ENCODE measurements at places on chromosomes 7 and 10.

DNA sequence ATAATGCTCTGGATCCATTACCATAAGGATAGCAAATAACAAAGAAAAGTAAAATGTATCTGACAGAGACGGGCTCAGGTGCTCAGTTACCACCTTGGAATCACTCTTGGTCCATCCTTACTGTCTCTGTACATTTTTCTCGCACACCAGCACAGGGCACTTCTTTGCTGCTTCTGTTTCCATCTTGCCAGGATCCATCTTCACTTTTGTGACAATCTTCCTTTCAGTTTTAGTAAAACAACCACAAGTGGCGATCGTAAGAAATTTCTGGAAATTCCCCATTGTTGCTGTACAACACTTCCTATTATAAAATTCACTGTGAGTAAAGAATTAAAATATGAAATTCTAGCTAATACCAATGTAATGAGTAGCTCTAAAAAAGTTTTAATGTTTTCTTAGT lies 695.5 kb downstream of the GRM8 start:
- no peak for DNase-seq

DNA sequence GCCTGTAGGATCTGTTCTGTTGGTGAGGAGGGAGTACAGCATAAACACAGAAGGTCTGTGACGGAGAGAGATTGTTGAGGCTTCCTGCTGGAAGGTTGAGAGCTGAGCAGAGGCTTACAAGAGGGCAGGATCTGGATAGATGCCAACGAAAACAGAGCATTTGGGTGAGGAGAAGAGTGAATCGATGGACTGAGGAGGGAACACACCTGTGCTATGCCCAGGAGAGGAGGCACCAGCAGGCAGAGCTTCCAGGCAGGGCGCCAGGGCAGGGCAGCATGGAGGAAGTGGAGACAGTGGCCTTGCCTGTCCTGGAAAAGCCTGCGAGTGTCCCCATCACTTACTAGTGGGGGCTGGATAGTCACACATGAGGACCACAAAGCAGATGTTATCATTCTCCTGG lies 282.9 kb downstream of the PAXIP1 start:
- no peak for DNase-seq

DNA sequence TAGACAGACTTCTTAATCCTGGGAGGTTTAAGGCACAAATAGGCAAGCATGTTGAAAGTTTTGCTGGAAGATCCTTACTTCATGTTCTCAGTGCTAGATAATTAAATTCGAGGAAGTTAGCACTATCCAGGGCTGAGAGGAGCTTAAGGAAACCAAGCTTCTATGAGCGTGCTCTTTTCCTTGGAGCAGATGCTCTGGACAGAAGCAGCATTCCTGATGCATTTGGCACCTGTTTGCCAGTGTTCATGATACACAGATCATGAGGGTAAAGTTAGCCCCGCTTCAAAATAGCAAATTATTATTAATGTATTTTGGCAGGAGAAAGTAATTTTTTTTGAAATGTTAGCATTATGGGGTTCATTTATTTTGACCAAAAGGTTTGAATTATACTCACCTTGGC lies 9.4 kb downstream of the HDAC9 start:
- DNase-seq, result no peak

DNA sequence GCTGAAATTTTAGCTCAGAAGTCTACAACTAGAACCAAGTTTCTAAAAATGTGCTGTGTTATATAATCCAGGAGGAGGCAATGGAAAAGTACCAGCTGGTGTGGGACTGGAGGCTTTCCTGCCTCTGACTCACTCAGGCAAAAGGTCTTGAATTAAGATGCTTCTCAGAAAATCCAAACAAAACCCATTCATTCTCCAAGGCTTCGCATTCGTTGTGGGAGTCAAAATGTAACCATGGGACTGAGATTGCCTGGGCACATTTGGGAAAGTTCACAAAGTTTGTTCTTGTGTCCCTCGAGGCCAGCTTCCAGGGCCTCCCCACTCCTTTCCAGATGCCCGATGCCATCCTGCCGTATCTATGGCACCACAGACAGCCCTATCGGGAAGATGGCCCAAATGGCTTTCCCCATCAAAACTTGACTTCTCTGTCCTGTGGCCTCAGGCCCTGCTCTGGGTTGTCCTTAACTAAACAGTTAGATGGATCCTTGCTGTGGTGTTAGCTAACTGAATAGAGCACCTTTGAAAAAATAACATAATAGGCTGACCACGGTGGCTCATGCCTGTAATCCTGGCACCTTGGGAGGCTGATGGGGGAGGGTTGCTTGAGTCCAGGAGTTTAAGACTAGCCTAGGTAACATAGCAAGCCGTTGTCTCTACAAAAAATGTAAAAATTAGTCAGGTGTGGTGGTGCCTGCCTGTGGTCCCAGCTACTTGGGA lies 180.5 kb downstream of the PFKFB3 start:
- no peak for DNase-seq

DNA sequence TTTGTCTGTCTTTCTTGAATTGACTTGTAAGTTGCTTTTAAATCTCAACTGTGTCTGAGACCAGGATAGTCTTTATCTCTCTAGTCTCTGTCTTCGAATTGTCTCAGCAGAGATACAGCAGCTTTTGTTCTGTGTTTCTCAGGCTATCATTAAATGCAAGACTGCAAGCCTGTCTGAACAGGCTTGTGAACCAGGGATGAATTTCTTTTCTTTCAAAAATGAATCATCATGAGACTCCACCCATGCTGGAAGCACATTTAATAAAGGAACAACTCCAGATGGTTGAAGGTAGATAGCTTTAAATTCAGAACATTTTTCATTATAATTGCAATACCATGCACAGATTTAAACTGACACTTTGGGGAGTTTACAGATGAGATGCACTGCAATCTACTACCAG lies 155.9 kb downstream of the SEC23IP start:
- no peak for DNase-seq

GRCh38 chr10:125160856-125161706 lies 718 bp upstream of the CTBP2 start:
- DNase-seq, result peak; percentile 87

DNA sequence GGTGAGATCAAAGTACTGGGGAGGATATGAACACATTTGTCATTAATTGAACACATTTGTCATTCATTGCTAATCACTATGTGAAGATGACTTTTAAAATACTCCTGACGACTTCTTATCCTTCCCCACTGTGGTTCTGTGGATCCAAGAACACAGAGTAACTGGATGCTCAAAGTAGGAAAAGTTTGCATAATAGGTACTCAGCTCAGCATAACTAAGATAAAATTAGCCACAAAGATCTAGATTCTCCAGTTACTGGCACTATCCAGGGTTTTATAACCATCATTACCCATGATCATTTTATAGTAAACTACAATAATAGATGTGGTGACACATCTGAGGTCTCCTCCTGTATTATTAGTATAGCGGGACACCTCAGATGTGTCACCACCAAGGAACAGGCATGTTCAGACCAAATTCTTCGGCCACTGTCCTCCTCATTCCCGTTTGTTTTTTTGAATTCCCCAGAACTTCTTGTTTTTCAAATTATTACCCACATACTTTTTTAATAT lies 163.6 kb upstream of the LRRTM3 start:
- DNase-seq, result no peak

GRCh38 chr7:111752022-111752582 lies 189.8 kb upstream of the IMMP2L start:
- peak; percentile 67 for DNase-seq

- DNase-seq, result no peak
Measured at GRCh38 chr7:42315631-42316030, 78.6 kb upstream of the GLI3 start.

DNA sequence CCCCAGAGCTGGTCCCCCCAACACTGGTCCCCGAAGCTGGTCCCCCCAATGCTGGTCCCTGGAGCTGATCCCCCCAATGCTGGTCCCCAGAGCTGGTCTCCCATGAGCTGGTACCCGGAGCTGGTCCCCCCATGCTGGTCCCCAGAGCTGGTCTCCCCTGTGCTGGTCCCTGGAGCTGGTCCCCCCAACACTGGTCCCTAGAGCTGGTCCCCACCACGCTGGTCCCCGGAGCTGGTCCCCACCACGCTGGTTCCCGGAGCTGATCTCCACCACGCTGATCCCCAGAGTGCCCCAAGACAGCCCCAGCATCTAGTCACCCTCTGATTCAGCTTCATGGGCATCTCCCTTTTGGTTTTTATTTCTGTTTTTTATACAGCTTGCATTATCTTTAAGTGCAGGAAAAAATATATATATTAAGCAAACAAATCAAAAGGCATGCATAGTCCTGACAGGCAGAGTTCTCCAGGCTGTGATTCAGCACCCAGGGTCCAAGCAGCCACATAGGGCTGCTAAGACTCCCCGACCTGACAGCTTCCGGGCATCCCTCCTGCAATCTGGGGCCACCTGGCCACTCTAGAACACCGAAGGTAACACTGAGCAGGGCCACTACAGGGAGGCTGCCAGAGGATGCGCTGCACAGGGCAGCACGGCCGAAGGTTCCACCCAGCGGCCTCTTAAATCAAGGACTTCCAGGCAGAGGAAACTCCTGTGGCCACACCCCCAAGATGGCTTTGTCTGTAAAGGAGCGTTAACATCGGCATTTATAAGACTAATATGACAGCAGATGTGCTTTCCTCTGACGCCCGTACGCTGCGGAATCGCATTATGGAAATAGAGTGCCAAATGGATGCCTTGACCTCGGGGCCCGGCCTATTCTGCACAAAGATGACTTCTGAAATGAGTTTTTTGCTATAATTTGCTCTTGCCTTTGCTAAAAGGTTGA lies 215.0 kb downstream of the PTPRN2 start:
- DNase-seq, result no peak

DNA sequence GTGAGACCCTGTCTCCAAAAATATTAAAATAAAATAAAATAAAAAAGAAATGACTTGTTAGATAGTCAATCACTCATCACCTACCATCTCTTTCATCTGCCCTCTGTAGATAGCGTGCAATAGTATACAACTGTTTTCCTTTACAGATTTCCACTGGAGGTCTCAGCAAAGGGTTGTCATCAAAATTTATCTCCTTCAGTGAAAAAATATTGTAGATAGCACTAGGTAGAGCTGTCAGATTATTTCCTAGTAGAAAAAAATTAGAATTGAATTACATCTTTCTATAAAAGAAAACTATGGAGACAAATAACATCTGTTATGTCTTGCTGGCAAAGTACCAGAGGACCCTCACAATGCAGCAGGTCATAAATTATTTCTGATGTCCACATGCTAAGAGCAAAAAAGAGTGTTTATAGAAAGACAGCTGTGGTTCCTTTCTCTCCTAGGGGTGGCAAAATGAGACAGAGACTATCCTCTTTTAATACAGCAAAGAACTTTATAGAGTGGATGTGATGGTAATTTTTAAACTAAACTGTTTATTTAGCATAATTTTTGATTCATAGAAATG lies 16.3 kb upstream of the CYP51A1 start:
- no peak for DNase-seq

DNA sequence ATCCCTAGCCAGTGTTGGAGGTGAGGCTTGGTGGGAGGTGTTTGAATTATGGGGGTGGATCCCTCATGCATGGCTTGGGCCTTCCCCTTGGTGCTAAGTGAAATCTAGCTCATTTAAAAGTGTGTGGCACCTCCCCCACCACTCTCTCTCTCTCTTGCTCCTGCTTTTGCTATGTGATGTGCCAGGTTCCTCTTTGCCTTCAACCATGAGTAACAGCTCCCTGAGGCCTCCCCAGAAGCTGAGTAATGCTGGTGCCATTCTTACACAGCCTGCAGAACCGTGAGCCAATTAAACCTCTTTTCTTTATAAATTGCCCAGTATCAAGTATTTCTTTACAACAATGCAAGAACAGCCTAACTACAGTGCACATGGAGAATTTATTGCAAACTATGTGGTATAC lies 188.8 kb upstream of the POT1 start:
- DNase-seq, result no peak

GRCh38 chr7:148726385-148726784 lies 27.7 kb downstream of the CUL1 start:
- DNase-seq, result no peak

DNA sequence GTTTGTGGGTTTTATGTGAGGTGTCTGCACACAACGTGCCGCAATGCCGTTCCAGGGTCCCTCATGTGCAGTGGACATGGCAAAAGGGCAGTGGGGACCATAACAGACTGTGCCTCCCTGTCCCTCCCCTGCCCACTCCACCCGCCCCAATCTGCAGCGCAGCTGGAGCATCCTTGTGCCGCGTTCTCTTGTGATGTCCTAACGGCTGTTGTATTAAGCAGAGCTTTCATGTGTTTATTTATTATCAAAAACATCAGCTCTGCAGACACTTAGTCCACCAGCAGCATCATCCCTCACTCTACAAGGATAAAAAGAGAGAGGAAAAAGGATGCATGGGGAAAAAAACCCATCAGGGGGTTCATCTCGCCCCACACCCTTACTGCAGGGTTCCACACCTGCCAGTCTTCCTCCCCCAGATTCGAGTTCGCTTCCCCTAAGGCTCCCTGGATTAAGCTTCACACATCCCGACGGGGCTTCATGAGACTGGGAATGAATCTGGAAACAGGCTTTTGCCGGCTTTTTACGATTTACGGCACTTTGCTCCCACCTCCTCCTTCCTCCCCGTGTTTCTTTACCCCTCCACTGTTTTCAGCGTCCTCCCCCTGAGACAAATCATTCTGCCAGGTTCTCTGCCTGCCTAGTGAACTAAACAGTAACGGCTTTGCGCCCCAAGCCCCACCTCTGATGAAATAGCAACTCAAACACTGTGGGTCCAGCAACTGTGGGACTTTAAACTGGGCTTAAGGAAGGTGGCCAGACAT lies 301.4 kb downstream of the CAMK1D start:
- no peak for DNase-seq

- DNase-seq, result no peak
Measured at GRCh38 chr7:994592-995308, 11.8 kb downstream of the CYP2W1 start.

DNA sequence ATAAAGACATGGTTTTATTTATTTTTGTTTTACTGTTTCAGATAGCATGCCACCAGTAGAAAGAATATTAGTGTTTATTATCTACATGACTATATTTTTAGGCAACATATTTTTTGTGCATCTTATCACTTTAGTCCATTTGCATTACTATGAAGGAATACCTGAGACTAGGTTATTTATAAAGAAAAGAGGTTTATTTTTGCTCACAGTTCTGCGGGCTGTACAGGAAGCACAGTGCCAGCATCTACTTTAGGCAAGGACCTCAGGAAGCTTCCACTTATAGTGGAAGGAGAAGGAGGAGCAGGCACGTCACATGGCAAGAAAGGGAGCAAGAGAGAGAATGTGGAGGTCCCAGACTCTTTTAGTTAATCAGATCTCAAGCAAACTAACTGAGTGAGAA lies 5.7 kb downstream of the CAV2 start:
- no peak for DNase-seq

- DNase-seq, result no peak
Measured at GRCh38 chr7:47239931-47240421, 341.9 kb downstream of the TNS3 start.

Measured in hematopoietic multipotent progenitor cell treated with erythropoietin and hydrocortisone succinate and interleukin-3 and kit ligand, for 8 days (in vitro differentiated cells).